ENCODE measurements at places on chromosomes 6 and 20.

DNA sequence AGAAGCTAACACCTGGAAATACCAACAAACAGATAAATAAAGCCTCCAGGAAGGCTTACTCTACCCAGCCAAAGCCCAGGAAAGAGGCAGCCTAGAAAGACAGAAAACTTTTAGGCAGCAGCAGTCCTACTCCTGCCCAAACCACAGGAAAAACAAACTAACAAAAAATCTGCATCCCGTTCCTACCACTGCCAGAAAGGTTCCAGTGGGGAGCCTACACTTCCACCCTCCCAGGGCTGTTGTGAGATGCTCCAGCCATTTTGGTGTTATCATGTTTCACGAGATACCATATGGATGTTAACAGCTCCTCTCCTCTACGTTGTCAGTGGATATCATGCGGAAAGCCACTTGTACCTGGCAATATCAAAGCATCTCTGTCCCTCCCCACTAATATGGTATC lies 336.7 kb upstream of the PRND start:
- no peak for DNase-seq

GRCh38 chr6:109491207-109491938 lies 8.4 kb upstream of the ZBTB24 start:
- no peak for DNase-seq

DNA sequence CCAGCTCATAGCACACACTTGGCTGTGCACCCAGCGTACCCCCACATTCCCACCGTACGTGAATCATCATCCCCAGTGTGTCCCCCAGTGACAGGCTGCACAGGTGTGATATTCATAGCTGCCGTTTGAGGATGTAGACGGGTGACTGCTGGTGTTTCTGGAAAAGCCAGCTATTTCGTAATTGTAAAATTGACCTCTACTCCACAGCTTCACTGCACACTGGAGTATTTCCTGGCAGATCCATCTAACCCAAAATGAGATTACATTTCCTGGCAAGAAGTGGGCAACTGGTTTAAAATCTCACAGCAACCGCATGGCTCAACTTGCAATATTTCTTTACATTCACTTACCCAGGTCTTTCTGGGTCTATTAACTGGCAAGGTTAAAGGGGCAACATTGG lies 30.3 kb downstream of the CD83 start:
- no peak for DNase-seq

GRCh38 chr20:53346335-53346648 lies 247.3 kb downstream of the ZNF217 start:
- DNase-seq, result no peak

DNA sequence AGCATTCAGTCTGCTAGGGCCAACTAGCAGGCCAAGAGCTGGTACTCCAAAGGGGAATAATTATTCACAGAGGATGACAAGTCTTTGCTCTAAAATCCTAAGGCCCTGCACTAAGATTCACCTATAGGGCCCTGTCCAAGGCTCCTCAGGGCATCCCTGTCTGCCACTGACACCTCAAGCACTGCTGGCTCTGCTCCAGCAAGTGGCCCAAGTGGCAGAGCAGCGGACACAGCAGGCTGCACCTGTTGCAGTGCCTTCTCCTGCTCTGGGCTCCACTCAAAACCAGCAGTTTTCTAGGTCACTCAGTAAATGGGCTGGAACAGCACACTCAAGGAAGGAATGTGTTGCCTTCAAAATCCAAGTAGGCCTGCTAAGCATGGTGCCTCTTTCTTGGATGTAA lies 36.4 kb upstream of the SMOC2 start:
- DNase-seq, result no peak

GRCh38 chr6:145309842-145310535 lies 425.3 kb downstream of the EPM2A start:
- no peak for DNase-seq

Measured in NCI-H2107 (cell line).